ENCODE measurements at places on chromosomes 12 and 14. TPM values are rescaled to one million over a fixed set of nuclear protein-coding genes. Genes with fewer than 3 reads are reported as not detected.

AQP6 gene
- total RNA-seq, result not detected

KRT72 gene
- not detected for total RNA-seq

LPAR5 gene
- total RNA-seq, result 0.38 TPM

NXPH4 gene
- 5.2 TPM for total RNA-seq

JPH4 gene
- 0.06 TPM for total RNA-seq

SMCO2 gene
- 0.17 TPM for total RNA-seq

HRK gene
- total RNA-seq, result 1.6 TPM

GALNT8 gene
- total RNA-seq, result not detected

LRRK2 gene
- total RNA-seq, result 1.6 TPM
